Dermis lymphatic vessel endothelial cell (primary cell): ENCODE measurements at places on chromosomes 5 and 9. TPM values are rescaled to one million over a fixed set of nuclear protein-coding genes. Genes with fewer than 3 reads are reported as not detected.

Gene PALM2AKAP2
- 0.09 and 0.65 TPM in 2 replicates for total RNA-seq

Gene SV2C
- under 0.01 TPM in 2 replicates for total RNA-seq

Gene TEX48
- not detected in 2 replicates for total RNA-seq

Gene FBXO38
- total RNA-seq = 45.7 and 48.0 TPM in 2 replicates

Gene PCDHGA12
- 1.5 and 4.9 TPM in 2 replicates for total RNA-seq

Gene CCDC192
- total RNA-seq = not detected in 2 replicates

Gene FAM221B
- total RNA-seq = not detected in 2 replicates

Gene DAPK1
- 30.0 and 31.8 TPM in 2 replicates for total RNA-seq

Gene SH3TC2
- 21.3 and 33.8 TPM in 2 replicates for total RNA-seq

Gene PFN3
- not detected in 2 replicates for total RNA-seq

Gene RORB
- total RNA-seq = not detected in 2 replicates

Gene ACTL7B
- under 0.01 TPM in 1 of 2 replicates, not detected in the other for total RNA-seq

Gene NUTM2F
- total RNA-seq = not detected in 2 replicates

Gene PKD2L2
- not detected in 2 replicates for total RNA-seq

Gene FGF1
- total RNA-seq = 0.09 and 0.54 TPM in 2 replicates

Gene TAF11L10
- total RNA-seq = not detected in 2 replicates

Gene ABCA1
- 7.4 and 22.3 TPM in 2 replicates for total RNA-seq

Gene IRGM
- not detected in 2 replicates for total RNA-seq

Gene MUSK
- not detected in 2 replicates for total RNA-seq

Gene LCN2
- not detected in 2 replicates for total RNA-seq

Gene LCN15
- total RNA-seq = not detected in 2 replicates
